ENCODE measurements at places on chromosomes 5 and 9. TPM values are rescaled to one million over a fixed set of nuclear protein-coding genes. Genes with fewer than 3 reads are reported as not detected.

The FOXI1 gene
- total RNA-seq: not detected

The RMI1 gene
- 13.3 TPM for total RNA-seq

The MAMDC4 gene
- total RNA-seq: 4.6 TPM

The CD274 gene
- 1.3 TPM for total RNA-seq

The PCDHA12 gene
- total RNA-seq: 3.0 TPM

The ACTL7A gene
- not detected for total RNA-seq
